NCI-H1092 treated with DMSO at 0.1 percent for 48 hours (cell line): ENCODE measurements at places on chromosomes 6 and 20.

DNA sequence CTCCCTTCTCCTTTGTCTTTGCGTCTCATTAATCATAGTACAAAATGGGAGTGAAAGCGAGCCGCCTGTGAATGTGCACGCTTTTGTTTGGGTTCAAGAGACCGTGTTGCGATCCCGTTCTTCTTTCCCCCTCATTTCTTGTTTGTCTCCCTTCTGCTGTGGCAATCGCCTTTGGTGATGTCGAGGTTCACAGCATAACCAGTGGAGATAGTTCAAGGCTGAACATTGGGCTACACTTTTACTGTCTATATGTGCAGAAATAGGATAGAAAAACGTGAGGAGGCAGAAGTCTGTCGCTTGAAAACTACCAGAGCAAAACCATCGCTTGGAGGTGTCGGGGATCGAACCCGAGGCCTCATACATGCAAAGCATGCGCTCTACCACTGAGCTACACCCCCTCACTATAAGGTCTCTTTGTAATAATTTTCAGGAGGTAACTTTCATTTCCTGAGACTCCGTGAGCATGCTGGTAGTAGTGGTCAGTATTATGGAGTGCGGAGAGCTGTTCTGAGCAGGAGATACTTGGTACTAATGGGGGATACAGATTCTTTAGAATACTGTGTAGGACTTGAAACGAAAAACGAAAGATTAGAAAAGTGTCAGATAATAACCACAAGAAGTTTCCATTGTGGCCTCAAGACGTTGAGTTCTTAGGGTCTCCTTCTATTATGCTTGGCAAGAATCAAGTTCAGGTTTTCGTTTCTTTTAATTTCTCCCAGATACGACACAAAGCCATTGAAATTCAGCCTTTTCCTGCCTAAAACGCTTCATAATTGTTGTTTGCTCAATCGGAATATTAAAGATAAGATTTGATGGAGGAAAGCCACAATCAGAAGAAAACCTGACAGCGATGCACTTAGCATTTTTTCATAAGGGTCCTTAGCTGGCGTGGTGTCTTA, 106.6 kb downstream of the TRIM27 start:
- DNase-seq, result peak; percentile 7

GRCh38 chr6:10154251-10154650, 260.6 kb downstream of the TFAP2A start:
- DNase-seq, result no peak

DNA sequence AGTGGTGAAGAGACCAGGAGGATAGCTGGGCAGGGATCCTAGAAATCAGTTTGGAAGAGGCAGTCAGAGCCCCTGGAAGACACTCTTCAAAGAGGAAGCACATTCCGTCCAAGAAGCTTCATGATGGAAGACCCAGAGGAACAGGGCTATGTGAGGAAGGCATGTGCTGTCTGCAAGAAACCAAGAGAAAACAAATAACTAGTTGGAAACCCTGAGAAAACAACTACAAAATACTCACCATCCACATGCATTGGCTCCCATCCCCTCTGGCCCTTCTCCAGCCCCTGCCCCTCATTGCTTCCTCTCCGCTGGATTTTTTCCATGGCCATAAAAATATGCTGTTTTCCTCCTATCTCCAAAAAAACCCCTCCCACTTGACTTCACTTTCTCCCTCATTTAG, 40.9 kb upstream of the SMOC2 start:
- no peak for DNase-seq

GRCh38 chr6:118456982-118457381, 91.1 kb upstream of the PLN start:
- no peak for DNase-seq

GRCh38 chr20:51434580-51435247, 107.8 kb downstream of the NFATC2 start:
- DNase-seq, result no peak

- no peak for DNase-seq
Observed at GRCh38 chr6:42140032-42140431, 2.4 kb downstream of the C6orf132 start.

DNA sequence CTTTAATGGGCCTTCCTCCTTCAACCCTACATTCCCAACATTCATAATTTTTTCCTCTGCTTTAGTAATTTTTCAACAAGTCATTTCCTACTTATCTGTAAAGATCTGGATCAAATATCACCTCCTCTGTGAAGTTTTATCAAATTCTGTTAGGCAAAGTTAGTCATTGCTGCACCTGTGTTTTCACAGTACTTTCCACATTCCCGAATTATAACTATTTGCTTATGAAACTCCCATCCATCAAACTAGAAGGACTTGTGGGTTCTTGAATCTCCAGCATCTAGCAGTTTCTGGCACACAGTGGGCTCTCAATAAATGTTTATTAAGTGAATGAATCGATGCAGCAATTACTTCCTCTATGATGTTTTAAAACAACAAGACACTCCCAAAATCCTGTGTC, 257.6 kb downstream of the HDGFL1 start:
- no peak for DNase-seq

GRCh38 chr6:76634695-76635094, 562.2 kb upstream of the IMPG1 start:
- DNase-seq, result no peak

DNA sequence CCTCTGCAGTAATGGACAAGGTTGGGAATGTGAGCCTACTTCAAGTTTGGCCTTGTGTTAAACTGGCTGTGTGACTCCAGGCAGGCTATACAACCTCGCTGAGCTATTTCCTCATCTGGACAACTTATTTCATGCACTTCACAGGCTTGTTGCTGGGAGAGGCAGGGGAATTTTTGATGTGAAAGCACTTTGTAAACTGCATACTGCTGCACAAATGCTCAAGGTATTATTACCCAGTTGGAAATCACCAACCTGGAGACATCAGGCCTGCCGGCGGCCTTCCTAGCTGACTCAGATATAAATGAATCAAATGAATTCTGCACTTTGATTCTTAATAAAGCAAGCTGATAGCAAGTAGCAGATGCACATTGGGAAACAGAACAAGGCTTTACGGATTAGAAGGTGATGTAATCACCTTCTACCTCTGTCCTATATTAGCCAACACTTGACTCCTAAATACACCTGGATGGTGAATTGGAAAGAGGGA, 10.1 kb downstream of the JARID2 start:
- no peak for DNase-seq

DNA sequence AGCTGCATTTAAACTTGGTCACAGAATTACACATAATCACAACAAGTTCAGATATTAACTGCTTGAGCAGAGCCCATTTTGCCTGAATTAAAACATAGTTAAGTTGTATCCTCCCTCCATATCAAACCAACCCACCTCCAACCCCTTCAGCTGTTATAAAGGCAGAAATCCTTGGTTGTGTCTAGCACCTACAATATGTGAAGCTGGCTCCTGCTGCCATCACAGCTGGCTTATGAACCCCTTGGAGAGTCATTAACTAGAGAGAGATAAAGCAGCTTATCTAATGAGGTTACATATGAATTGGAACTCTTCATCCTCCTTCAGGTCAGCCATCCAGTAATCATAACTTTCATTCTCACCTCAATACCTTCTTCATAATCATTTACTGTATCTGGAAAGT, 101.8 kb downstream of the EPHA7 start:
- no peak for DNase-seq

DNA sequence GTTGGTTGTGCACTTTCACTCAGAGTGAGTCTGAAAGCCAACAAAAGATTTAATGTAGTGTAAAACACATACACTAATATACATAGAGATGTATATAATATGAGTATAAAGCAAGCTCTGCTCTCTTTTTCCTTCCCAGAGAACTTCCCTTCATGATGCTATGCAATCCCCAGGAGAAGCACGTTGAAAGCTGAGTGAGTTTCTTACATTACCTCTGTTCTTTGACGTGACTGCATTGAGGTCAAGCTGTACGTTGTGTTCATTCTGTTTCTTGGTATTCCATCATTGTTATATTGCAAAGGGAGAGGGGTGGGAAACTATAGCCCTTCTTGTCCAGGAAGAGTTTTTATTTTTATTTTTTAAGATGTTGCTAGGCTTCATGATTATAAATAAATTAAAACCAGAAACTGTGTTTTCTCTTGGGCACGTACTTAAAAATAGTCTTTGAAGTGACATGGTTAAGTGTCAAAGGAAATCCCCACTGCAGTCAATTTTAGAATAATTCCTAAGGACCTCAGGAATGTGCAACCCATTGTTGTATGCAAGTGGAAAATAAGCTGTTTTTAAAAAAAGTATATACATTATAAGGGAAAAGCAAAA, 651.0 kb downstream of the CD109 start:
- DNase-seq, result no peak

DNA sequence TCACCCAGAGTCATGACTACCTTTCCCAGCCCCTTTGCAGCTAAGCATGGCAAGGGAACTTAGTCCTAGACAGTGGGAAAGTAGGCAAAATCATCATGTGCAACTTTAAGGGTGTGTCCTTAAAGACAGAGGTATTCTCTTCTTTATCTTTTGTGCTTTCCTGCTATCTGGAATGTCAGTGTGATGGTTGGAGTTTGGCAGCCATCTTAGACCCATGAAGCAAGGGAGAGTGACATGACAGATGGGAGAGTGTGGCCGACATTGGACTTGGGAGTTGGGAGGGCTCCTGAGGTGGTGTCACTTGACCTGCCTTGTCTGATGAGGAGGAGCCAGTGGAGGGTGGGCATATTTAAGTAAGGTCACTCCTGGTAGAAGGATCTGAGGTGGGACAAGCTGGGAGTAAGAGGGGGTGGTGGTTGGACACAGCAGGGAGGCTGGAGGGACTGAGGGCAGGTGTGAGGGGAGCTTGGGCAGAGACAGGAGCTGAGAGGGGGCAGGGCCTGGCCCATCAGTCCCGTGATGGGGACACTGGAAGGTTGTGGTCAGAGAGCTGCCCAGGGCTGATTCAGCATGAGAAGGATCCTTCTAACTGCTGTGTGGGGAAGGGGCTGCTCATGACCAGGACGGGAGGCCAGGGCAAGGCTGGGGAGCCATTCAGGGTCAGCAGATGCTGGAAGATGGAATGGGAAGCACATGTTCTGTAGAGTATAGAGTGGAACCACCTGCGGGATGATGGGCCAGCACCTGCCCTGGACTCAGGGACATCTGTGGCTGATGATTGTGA, 29.5 kb upstream of the SULF2 start:
- DNase-seq, result no peak

DNA sequence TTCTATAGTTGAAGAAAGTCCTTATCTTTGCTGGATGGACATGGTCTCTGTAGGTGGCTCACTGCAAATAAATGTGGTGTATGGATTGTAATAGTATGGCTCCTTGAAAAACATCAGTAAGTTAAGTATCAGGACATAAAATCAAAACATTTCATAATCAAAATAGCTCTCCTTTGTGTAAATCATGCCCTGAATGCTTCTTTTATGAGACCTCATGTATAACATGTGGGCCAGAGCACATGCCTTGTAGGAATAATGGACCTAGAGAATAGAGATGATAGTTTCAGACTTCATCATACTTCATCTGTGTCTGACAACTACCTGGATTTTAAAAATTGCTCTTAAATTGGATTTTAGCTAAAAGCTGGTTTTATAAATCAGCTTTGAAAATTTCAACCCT, 159.9 kb downstream of the ASCC3 start:
- no peak for DNase-seq

GRCh38 chr6:128241216-128241615, 279.2 kb downstream of the PTPRK start:
- DNase-seq, result no peak

DNA sequence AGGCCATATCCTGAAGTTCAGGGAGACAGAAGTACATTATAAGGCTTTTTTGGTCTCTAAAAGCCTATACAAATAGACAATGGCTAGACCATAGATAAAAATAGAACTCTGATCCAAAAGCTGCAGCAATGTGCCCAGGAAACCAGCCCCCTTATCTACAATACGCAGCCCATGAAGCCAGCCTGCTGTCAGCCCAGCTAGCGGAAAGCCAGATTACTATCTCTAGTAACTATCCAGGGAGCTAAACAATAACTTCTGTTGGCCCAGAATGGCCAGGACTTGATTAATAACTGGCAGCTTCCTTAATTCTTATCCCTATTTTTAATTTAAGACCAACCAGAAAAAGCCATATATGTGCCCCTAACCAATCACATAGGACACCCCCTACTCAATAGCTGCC, 160.4 kb upstream of the SMLR1 start:
- no peak for DNase-seq

DNA sequence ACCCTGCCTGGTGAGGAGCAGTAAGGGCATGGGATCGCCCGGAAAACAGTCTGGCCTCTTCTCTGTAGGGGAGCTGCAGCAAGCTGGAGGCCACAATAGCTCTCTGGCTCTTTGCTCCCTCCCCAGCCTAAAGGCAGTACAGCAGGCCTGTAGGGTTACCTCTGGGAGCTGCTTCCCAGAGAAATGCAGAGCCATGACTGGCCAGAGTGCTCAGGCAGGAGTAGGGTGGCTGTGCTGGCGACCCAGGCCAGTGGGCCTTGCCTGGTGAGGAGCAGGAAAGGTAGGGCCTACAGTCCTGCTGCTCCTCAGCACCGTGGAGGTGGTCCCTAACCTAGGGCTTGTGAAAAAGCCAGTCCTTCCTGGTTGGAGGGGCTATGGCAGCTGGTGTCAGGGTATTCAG, 129.9 kb upstream of the CHD6 start:
- no peak for DNase-seq

- no peak for DNase-seq
Observed at GRCh38 chr6:45555981-45556771, 178.4 kb upstream of the SUPT3H start.

GRCh38 chr6:106694343-106694742, 65.0 kb downstream of the QRSL1 start:
- DNase-seq, result no peak

DNA sequence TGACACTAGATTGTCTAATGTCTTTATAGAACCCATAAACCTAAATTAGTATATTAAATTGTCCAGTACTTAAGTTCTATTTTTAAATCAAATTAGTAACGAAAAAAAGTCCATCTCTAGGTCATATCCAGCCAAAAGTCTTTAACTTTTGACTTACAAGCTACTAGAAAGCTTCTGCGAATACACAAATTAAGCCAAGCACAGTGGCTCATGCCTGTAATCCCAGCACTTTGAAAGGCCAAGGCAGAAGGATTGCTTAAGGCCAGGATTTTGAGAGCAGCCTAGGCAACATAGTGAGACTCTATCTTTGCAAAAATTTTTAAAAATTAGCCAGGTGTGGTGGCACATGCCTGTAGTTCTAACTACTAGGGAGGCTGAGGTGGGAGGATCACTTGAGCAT, 420.4 kb upstream of the PLCB4 start:
- DNase-seq, result no peak

GRCh38 chr6:32983964-32984621, 15.7 kb downstream of the BRD2 start:
- DNase-seq, result no peak

DNA sequence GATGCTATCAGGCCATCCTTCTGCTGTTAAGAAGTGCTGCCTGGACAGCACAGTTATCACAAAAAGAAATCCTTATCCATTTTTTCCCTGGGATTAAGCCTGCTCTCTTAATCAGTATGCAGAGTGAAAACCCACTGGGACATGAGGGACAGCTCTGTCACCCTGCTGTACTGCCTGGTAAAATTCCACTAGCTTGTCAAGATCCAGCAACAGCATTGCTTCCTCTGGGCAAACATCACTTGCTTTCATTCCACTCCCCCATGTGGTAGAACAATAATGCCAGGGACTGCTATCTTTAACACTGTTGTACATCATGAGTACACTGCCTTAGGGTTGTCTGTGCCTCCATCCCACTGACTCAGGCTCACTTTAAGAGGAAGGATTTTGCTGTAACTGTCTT, 331.3 kb downstream of the KIF16B start:
- DNase-seq, result no peak

GRCh38 chr6:80282913-80283554, 176.6 kb downstream of the BCKDHB start:
- DNase-seq, result no peak
